ENCODE measurements at places on chromosomes 16 and 17.

DNA sequence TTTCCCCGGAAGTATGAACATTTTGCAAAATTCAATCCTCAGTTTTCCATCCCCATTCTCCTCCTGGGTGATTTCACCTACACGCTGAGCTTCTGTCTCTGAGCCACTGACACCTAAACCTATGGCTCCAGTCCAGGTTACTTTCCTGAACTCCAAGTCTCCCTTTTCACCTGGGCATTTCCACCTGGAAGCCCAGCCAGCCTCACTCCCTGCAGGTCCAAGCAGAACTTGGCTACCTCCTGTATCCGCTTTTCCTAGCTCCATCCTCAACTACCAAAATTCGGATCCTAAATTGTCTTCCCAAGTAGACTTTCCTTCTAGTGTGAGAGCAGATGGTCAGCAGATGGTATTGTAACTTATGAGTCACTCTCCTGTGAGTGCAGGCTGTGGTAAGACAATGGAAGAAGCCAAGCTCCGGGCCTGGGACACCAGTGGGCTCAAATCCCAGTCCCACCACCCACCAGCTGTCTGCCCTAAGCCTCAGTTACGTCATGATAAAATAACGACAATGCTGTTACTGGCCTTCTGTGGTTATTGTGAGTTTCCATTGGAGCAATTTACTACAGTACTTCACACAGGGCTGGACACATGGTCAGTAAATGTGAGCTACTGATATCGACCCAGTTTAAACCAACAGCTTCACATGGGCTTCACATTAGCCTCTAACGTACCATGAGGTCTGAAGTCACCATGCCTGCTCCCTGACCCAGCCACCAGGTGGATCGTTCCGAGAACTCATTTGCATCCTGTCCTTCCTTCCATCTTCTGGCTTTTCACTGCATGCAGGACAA is 33.3 kb downstream of the PECAM1 start:
- DNase-seq: no peak

GRCh38 chr16:50448981-50449380 is 80.2 kb upstream of the BRD7 start:
- no peak for DNase-seq

GRCh38 chr16:81107511-81107910 is 11.3 kb upstream of the GCSH start:
- DNase-seq: no peak

DNA sequence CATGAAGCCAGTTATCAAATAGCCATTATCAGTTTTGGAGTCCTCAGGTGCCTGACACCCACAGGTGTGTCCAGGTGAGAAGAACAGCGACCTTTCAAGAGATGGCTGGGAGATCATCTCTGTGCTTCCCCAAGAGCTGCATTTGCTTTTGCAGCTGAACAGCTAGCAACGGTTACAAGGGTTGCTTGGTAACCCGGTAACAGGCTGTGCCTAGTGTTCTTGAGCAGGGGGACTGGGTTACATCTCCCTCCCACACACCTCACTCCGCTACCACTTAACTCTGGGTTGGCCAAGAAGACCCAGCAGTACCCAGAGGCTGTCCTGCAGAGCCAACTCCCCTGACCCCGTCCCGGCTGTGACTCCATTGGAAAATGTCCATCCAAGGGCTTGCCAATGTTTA is 147.0 kb downstream of the SLC39A11 start:
- DNase-seq: no peak

GRCh38 chr16:50079397-50080140 is 13.8 kb downstream of the HEATR3 start:
- no peak for DNase-seq

DNA sequence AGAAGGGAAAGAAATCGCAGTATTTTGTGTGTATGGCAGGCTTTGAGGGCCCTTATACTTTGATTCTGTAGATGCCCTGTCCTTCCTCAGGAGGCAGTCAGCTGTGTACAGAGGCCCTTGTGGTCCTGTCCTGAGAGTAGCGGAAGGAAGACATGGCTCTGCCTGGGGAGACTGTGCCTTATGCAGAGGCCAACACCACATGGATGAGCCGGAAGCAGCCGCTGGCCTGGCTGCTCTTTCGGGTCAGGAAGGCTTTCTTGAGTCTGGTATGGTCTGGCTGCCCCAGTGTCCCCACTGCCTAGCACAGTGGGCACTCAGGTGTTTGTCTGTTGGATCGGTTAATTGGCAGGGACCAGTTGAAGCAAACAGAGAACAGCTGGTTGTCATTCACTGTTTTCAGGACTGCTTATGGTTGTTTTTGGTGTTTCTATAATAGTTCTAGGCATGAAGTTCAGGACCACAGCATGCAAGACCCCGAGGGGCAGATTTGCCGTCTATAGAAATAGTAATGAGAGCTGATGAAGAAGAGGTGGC is 12.4 kb downstream of the USP10 start:
- DNase-seq: no peak

DNA sequence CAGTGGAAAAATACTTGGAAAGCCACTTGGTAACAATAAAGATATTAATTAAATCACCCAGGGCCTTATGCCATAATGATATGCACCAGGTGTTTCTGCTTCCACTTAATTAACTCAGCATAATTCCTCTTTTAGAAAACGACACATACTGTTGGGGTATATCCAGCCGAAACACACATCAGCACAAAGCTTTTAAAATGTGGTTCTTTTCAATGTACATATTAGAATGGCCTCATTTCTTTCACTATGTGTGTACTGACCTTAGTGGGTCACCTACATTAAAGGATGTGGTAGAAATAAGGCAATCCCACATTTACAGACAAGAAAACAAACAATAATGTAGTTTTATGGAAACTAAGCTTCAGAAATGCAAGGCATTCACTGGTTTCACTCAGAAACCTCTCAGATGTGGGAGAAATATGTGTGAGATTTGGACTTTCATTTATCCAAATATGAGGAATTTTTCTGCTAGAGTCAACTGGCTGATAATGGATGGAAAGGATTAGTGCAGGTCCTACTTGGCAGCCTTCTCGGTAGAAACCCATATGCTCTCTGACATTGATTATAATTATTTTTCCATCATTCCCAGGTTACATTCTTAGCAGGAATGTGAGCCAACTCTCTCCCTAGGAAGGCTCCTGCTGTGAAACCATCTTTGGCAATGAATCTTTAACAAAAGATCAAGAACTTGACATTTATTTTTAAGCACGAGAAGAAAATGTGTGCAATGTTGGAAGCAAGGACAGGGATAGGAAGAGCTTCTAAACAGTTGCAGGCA is 66.7 kb upstream of the DHX40 start:
- no peak for DNase-seq

DNA sequence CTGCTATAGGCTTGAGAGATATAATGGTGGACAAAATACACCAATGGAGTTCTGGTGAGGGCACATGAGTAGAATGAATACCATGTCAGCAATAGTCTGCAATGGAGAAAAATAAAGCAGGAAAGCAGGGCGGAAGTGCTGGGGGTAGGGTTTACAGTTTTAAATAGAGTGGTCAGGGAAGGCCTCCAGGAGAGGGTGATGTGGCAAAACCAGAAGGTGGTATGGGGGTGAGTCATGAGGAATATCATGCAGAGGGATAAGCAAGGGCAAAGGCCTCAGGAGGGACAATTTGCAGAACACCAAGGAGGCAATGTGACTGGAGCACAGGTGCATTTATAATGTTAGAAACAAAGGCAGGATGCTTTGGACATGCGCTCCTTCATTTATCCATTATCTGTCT is 102.0 kb downstream of the ITFG1 start:
- no peak for DNase-seq

DNA sequence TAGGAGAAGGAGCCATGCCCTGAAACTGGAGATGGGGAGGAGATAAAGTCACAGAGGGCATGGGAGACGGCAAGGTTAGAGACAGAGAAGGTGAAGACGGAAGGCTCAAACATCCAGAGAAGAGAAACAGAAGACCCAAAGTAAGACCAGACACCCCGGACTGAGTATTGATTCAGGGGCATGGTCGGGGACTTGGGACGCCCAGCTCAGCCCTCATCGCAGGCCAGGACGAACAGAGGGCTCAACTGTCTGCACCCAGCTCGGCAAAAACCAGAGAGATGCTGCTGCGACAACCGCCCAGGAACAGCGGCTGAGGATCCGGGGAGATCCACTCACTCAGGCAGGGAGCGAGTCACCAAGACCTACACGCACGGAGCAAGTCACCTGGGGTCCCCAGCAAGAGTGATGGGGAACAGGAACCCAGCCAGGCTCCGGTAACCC is 999 bp downstream of the XYLT1 start:
- DNase-seq: peak; percentile 32

DNA sequence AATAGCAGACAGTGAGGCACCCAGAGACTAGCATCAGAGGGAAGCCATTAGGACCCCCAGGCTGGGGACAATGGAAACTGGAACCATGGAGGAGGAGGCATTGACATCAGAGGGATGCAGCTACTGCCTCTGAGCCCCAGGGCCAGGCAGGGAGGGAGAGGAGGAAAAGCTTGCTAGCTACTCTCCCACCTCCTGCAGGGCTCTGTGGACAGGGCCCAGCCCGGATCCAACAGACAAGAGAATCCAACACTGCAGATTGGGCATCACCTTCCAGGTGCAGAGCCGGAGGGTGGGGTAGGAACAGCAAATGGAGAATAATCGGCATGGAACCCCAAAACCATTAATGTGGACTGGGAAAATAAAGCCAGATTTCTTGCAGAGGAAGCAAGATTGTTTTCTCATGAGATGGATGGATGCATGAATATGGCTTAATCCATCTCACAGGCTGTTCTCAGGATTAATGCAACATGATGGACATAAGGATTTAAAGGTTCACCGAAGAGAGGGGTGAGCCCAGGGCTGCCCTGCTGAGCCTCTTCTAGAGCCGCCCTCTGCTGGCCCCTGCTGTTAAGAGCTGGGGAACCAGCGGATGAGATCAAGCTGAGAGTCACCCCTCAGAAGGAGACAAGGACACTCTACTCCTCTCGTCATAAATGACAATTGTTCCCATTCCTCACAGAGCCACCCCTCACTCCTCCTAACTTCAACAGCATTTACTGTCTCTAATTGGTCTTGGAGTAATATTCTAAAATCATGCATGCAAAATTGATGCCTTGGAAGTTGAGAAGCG is 48.8 kb downstream of the DNAH3 start:
- peak; percentile 21 for DNase-seq
